ENCODE measurements at places on chromosomes 16 and 17.
A peak's percentile ranks its signal among the peaks of the same experiment; 100 is the strongest.

DNA sequence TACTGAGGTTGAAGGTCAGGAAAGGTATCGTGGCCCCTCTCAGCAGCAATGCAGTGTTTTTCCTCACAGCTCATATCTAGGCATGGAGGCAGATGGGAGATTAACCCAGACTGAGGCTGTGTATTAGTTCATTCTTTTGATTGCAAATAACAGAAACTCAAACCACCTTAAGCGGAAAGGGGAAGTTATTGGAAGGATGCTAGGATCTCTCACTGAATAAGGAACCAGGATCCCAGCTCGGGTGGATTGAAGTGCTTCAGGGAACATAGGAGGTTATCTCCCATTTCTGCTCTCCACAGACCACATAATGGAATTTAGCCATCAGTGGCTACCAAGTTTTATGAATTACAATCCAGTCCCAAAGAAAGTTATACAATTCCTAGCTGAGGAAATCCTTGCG lies 8.2 kb downstream of the ZNF689 start:
- DNase-seq, result no peak

DNA sequence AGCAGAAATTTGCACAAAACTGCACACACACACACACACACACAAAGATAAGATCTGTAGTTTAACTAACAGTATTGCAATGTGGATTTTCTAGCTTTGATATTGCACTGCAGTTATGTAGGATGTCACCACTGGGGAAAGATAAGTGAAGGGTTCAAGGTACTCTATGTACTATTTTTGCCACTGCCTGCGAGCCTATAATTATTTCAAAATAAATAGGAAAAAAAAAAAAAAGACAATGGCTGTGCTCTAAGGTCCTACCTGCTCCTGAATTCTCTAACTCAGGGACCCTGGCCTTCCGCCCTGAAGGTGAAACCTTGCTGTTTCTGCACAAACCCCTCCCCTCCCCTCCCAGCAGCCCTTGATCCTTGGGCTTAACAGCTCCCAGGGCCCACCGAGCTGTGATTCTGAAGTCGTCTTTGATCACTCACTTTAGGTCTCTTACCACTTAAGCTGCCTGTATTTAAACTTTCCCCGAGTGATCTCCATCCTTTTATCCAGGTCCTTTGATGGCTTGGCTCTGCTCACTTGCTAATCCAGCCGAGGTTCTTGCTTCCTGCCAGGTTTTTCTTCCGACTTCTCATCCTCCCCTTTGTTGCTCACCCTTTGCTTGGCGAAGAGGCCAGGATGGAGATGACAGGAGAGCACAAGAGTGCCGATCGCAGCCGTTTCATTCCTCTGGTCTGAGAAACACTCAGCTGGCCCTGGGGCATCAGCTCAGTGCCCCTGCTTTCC lies 37.7 kb downstream of the TMEM114 start:
- no peak for DNase-seq

- DNase-seq, result no peak
These were observed 88.0 kb downstream of the SDR42E1 start for GRCh38 chr16:81923296-81923695.

- DNase-seq, result no peak
These were observed 4.4 kb upstream of the CD300H start for GRCh38 chr17:74571621-74572270.

- no peak for DNase-seq
These were observed 8.2 kb downstream of the TUBG2 start for GRCh38 chr17:42667088-42667951.

DNA sequence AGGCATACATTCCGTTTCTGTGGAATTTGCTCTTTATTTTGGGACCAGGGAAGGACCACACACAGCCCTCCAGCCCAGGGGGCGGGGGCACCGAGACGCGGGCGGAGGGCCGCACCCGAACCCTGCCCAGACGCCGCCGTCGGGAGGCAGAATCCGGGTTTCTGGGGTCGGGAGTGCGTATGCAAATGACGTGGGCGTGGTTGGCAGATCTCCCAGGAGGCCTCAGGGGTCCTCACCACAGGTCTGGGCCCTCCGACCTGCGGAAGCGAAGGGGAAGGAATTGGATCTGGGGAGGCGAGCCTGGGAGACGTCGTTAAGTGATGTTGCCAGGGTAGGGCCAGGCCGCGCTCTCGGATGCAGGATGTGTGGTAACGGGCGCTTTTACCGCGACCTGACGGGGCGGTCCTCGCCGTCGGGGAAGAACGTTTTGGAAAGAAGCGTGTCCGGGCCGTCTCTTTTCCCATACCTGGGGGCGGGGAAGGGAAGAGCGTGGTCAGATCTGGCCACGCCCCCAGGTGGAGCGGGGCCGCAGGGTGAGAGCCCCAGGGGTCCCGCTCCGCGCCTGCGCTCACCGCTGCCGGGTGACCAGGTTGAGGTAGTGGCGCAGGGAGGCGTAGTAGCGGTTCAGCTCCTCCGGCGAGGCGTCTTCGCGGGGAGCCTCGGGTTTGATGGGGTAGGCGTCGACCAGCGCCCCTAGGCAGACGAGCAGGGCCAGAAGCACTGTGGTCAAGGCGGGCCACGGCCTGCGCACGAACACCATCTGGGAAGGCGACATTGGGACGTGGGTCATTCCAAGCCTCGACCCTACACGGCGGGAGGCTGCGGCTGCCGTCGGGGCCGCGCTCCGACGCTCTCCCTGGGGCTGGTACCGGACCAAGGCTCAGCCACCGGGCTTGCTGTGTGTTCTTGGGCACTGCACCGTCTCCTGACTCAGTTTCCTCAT lies 745 bp downstream of the PYY start:
- no peak for DNase-seq

- DNase-seq, result no peak
These were observed 937.7 kb downstream of the CDH11 start for GRCh38 chr16:64184156-64184555.

GRCh38 chr17:48484256-48484655 lies 46.6 kb downstream of the HOXB1 start:
- DNase-seq, result no peak

DNA sequence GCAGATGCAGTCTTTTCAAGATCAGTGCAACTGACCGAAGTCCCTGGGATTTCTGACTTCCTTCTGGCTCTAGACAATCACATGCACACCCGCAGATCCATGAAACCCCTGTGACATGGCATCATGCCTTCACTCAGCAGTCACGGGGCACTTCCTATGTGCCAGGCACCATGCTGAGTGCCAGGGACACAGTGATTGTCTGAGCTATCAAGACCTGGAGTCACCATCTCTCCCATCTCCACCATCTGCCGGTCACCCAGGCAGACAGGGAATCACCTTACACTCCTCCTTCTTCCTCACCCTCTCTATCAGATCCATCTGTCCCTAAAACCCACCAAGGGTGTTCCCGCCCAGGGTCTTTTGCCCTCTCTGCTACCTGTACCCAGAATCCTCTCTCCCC lies 5.3 kb downstream of the BEAN1 start:
- no peak for DNase-seq

- peak; percentile 42 for DNase-seq
These were observed 27.5 kb upstream of the HELZ start for GRCh38 chr17:67272312-67273047.

- no peak for DNase-seq
These were observed 23.9 kb downstream of the NLRC5 start for GRCh38 chr16:57013229-57013628.

DNA sequence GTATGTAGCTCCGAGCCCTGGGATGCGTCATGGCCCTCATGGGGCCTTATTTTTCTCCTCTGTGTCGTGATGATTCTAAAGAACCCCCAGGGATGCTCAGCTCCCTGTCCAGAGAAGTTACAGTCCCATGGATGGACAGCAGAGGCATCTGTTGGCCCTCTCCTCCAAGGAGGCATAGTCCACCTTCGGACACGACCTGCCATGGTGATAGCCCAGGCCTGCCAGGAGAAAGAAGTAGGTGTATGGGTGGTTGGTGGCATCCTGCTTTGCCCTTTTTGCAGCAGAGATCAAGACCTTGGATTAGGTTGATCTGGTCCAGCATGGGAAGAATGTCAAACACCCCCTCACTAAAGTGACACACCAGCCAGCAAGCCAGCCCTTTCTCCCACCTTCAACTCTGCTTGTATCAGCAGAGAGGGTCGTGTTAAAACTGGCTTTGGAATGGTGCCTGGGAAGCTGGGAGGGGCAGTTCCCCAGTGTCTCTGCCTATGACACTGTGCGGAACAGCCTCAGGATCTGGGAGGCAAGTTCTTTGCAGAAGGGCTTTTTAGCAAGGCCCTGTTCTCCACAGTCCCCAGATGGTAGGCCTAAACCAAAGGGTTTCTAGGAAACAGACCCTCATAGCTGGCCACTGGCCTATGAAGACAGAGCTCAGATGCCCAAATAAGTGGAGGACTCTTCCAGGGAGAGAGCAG lies 259.9 kb upstream of the RPL38 start:
- DNase-seq, result no peak

DNA sequence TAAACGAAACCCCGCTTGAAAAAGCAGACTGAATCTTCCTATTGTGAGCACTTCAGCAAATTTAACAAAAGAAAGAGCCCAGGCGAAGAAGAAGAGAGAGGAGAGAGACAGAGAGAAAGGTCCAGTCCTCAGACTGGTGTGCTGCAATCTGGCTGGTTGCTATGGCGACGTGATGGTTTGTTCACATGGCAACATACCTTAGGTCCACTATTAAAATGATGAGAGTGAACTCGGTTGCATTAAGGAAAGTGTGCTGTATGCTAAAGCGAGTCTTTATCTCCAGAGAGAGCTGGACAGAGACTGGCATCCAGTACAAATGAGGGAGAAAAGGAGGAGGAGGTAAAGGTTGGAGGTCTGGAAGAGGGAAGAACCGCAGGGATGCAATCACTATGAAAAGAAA lies 271.8 kb upstream of the ZFHX3 start:
- DNase-seq, result peak; percentile 23

DNA sequence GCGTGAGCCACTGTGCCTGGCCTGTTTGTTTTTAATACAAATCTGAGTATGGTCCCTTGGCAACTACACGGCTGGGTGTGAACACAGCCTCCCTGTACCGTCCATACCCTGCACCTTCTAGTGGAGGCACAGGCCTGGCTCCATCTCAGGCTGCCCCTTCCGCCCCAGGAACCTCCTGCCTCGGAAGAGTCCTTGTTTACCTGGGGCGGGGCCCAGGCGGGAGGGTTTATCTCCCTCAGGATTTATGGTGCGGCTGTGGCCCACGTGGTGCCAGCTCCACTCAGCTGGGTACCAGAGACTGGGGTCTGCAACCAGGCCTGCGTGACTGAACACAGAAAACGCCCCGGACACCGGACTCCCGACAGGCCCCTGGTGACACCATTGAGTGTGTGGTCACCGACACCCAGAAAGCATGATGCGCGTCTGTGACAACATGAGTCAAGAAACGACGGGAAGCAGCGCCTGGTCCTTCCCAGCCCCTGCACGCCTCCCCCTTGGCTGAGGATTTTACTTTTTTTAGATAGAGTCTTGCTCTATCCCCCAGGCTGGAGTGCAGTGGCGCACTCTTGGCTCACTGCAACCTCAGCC lies 19.0 kb downstream of the UNKL start:
- DNase-seq, result no peak

DNA sequence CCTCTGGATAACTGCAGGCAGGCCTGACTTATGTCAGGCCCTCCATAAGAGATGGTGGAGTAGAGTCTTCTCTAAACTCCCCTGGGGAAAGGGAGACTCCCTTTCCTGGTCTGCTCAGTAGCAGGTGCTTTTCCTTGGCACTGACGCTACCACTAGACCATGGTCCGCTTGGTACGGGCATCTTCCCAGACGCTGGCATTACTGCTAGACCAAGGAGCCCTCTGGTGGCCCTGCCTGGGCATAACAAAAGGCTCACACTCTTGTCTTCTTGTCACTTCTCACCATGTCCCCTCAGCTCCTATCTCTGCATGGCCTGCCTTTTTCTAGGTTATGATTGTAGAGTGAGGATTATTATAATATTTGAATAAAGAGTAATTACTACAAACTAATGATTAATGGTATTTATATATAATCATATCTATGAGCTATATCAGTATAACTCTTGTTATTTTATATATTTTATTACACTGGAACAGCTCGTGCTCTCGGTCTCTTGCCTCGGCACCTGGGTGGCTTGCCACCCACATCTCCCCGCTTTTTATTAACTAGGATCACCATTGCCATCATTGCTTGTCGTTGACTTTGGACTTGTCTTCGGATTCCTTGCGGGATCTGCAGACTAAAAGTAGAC lies 59.8 kb upstream of the ARL4D start:
- peak; percentile 63 for DNase-seq

GRCh38 chr16:4801962-4802658 lies at the start of gene ROGDI:
ROGDI (minus strand) TSS chr16:4802633; CDS start chr16:4802571, 62 bp downstream.
- peak; percentile 92 for DNase-seq

DNA sequence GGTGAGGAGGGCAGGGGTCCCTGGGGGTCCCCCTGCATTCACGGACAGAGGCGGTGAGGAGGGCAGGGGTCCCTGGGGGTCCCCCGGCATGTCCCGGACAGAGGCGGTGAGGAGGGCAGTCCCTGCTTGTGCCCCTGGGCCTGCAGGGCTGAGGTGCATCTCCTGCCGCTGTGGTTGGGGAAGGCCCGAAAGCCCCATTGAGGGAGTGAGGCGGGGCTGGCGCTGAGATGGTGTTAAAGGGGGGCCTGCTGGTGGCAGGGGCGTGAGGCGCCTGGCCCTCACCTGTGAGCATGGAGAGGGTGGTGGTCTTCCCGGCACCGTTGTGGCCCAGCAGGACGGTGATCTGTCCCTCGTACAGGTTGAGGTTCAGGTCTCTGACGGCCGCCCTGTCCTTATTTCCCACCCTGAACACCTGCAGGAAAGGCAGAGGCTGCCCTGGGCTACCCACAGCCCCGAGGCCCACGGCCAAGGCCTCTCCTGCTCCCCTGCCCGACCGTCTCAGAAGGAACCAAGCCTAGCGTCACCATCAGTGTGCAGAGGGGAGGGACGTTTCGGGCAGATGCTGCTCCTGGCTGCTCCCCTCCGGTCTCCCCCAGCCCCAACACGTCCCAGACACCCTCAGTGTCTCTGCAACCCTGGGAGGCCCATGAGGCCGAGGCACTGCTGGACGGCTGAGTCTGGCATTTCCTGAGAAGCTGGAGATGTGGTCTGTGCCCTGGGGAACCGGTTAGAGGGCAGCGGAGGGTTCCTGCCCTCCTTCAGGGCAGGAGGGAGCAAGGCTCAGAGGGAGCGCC lies 31.4 kb upstream of the RNPS1 start:
- DNase-seq, result no peak

DNA sequence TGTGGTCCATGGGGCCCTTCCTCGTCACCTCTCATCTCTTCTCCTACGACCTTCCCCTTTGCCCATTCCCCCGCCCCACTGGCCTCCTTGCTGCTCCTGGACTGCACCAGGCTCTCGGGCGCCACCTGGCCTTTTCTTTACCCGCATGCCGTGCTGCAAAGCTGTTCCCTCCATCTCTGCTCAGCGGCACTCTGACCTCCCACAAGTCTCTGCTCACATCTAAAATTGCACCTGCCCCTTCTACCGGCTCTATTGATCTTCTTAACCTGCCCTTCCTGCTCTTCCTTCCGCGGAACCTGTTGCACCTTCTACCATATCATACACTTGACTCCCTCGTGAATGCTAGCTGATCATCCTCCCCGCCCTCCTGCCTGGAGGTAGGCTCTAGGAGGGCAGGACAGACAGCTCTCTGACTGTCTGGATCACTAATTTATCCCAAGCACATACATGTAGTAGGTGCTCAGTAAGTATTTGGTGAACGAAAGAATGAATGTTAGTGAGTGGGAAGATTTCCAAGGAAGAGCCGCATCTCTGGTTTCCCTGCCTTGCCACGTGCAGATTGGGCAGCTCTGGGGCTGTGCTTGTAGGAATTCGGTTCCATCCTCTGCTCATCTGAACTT lies 17.3 kb downstream of the DNAH17 start:
- DNase-seq, result no peak

Measured in GM12865 (cell line).